ENCODE measurements at places on chromosomes 11 and 22. TPM values are rescaled to one million over a fixed set of nuclear protein-coding genes. Genes with fewer than 3 reads are reported as not detected.

DNA sequence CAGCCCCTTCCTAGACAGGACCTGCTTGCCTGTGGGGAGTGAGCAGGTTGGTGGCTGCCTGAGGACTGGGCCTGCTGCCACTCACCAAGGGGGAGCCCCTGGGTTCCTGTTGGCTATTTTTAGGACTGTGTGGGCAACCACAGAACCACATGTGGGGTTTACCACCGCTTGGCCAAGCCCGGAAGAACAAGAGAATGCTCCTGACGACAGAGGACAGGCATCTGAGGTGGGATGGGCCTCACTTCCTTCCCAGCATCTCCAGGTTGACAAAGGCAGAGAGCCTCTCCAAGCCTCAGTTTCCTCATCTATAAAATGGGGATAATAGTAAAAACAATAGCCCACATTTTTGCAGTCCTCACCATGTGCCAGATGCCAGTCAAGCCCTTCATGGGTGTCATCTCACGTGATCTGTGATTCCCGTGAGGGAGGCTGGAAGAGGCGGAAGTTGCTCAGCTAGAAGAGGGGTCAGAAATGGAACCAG, 43.6 kb downstream of the LRRC32 start:
- DNase-seq, result no peak

GRCh38 chr11:40517122-40517521, 942.3 kb downstream of the LRRC4C start:
- DNase-seq, result no peak

GRCh38 chr22:48477031-48477721, 1350.5 kb downstream of the BRD1 start:
- DNase-seq, result no peak

DNA sequence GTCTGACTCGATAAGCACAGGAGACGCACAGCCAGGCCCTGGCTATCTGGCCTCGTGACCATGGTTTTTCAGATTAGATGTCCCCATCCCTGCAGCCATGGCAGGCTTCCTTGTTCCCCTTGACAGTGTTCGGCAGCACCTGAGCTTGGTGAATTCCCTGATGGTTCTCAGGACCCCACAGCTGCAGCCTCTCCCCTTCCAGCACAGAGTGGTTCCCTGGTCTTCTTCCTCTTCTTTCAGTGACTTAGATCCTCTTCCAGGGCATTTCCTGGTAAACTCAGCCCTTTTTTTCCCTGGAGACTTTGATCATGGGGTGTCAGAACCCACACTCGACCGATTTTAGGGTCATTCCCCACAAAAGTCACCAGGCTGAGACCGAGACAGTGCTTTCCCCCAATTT, 14.5 kb downstream of the GLB1L3 start:
- no peak for DNase-seq

GRCh38 chr11:57361926-57362325, 19.0 kb downstream of the PRG3 start:
- no peak for DNase-seq

GRCh38 chr11:28820296-28820989, 712.3 kb downstream of the METTL15 start:
- DNase-seq, result no peak

DNA sequence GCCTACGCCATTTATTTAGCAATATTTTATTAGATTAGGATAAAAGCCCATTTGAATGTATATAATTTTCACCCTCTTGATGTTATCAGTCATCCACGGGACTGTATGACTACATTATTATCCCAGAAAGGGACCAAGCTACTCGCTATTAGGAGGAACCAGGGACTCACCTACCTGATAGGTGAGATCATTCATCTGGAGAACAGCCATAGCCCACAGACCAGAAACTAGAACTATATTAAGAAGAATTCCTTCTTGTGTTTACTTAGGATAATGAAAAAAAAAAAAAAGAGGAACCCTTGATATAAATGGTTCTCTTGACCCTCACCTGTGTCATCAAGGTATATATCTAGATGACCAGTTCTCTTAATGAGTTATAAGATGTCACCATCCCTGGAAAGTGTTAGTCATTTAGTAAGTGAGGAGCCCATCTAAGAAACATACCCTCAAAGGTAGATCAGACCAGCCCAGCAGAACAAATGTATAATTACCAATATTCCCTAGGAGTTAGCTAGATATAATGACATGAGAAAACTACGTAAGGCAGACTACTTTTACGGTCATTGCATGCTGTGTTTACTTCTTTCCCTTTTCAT, 8.0 kb downstream of the SIK3 start:
- no peak for DNase-seq

DNA sequence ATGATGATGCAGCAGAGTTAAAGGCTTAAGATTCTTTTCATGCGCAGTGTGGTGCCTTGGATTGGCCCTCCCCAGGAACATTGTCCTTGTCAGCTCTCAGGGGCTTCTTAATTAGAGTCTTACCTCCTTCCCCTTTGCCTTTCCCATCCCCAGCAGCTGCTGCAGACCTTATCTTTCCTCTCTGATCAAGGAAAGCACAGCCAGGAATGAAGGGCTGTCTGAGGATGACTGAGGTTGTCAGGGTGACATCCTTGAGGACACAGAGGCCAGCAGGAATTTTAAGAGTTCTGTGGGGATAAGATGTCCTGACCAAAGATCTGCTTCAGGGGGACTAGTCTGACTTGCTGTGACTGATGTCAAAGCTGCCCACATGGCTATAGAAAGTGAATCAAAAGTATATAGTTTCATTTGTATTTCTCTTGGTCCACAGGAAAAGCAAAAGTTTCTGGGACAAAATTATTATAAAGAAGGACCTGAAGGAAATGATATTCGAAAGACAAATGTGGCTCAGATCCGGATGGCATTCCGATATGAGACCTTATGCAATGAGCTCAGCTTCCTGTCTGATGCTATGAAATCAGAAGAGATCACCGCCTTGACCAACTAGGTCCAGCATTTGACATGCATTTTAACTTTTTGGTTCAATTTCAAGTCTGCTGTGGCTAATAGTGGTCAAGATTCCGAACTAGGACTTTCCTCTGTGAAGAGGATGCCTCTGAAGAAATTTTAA, 35.5 kb downstream of the RNF141 start:
- DNase-seq, result no peak

DNA sequence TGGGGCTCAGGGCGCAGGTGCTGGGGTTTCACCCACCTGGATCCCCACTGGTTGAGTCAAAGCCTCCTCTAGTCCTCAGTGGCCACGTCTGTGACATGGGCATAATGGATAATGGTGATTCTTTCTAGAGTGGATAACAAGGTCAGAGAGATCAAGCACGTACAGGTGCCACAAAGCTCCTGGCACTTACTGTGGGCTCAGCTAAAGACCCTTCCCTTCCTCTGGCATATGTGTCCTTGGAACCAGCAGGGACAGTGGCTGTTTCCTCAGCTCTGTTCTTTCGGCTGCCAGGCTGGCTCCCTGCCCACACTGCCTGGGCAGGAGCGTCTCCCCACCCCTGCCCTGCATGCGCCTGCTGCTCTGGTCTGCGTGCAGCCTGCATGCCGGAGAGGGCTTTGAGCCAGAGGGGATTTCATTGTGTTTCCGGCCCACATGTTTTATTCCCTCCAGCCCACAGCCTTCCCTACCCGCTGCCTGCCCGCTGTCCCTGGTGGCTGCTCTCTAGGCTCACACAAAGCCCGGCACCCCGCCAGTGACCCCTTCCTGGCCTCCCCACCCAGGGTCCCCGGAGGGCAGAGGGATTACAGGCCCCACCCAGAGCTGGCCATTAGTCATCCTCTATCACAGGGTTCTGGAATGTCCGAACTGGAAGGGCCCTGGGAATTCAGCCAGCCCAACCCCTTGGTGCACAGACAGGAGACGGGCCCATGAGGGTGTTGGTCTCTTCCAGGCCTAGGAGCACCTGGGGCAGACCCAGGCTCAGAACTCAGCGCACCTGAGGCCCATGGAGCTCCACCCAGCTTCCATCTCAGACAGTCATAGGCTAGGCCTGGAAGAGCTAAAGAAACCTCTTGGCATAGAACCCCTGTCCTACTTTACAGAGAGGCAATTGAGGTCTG, 55.3 kb upstream of the GCAT start:
- DNase-seq, result peak; percentile 30

- DNase-seq, result no peak
Observed at GRCh38 chr11:115087791-115088190, 409.5 kb downstream of the NXPE2 start.

DNA sequence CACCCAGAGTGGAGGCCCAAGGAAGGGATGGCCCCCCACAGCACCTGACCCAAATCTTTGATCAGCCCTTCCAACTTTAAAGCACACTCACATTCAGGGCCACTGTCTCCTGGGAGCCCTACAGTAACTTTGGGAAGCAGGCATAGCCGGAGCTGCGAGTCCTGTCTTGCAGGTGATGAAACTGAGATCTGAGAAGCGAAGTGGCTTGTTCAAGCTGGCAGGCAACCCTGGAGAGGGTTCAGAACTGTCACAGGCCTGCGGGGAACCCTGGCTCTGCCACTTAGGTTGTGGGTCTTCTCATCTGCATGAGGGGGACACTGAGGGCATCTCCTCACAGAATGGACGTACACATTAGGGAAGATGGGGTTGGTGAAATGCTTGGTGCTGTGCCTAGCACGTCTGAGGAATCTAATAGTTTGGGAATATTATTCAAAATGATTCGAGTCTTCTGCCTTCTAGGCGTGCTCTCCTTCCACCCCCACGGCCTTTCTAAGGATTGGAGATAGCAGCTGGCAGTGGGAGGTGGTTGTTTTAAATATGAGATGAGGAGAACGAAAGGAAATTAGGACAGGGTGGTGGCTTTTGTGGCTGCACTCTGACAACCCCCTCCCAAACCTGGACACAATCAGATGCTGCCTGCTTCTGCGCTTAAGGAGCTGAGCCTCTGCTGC, 18.8 kb upstream of the SUN2 start:
- no peak for DNase-seq

DNA sequence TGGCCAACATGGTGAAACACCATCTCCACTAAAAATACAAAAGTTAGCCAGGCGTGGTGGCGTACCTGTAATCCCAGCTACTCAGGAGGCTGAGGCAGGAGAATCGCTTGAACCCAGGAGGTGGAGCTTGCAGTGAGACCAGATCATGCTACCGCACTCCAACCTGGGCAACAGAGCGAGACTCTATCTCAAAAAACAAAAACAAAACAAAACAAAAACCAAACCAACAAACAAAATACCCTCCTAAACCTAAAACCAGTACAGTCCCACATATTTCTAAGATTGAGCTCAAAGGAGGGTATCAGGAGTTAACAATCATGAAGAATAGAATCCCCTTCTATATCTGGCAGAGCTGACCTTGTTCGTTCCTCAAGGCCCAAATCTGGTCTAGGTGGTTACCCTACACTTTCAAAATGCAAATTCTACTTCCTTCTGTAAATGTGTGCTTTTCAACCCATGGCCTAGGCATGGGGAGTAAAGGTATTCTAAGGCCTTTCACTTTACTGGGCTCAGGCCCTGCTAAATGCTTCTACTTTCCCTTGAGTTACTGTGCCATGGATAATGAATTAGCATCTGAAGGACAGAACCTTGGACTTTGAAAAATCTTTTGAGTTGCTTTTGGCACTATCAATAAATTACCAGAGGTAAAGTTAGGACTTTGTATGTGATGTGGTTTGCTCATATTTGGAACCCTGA, 10.4 kb upstream of the PPP2R1B start:
- DNase-seq, result no peak

DNA sequence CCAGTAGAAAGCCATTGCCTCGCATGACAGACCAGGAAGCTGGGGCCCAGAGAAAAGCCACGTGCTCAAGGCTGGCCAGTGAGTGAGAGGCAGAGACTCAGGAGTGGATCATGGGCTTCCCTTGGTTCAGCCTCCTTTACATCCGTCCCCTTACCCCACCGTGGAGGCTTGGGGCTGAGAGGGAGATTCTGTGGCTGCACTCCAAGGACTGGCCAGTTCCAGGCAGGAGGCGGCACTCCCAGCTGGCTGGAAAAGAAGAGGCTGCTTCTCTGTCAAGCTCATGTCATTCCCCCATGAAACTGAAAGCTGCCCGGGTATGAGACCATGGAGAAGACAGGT, 6.6 kb upstream of the ASCL2 start:
- no peak for DNase-seq

DNA sequence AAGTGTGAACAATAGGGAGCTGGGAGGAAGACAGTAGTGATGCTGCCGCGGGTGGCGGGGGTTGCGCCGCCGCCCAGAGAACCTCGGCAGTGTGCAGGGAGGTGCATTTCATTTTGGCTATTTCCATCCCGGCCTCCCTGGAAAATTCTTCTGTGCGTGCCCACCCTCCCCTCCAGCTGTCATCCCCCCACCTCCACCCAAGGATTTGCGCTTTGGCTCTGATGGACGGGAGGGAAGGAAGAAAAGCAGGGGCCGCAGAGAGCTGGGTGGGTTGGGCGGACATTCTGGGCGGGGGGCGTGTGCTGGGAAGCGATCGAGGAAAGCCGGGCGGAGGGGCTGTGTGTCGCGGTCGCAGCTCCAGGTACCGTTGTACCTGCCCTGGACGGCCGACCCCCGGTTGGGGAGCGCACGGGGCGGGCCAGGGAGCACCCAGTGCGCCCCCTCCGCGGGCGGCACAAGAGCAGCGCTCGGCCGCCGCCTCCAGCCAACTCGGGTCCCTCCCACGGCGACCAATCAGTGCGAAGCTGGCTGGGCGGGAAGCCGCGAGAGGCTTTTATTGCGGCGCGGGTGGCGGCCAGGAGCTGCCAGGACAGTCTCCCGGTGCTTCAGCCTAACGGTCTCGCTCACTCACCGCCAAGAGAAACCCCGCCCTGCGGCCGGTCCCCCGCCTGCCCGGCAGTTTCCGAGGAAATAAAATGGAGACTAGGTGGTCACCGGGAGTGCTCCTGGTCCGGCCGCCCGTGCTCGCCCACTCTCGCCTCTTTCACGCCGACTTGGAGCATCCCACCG, 1.6 kb downstream of the NCAM1 start:
- DNase-seq, result peak; percentile 67

GRCh38 chr22:39287076-39287725, 32.2 kb downstream of the RPL3 start:
- no peak for DNase-seq

- no peak for DNase-seq
Observed at GRCh38 chr11:82873919-82874333, 26.3 kb downstream of the PRCP start.

DNA sequence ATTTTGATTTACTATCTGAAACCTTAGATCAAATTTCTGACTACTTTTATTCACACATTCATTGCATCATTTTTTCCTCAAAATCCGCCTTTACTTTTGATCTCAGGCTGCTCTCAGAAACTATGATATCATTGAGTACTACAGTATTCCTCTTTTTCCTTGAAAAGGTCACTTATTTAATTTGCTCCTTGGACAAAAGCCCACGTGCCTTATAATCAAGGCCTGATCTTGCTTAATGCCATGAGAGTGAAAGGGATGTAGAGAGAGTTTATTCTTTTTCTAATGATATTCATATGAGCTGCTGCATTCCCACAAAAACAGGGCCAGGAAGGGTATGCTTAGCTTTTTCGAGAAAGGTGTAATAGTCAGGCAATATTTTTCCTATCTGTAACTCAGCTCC, 327.0 kb downstream of the ETS1 start:
- no peak for DNase-seq

- DNase-seq, result no peak
Observed at GRCh38 chr11:105148241-105148640, 8.7 kb upstream of the CARD18 start.

- DNase-seq, result no peak
Observed at GRCh38 chr11:68498321-68498720, 37.8 kb downstream of the PPP6R3 start.

Gene OR6T1
- total RNA-seq, result not detected

Gene TSSK2
- total RNA-seq, result not detected

Gene CDC42EP1
- total RNA-seq, result 22.6 TPM

Gene EHF
- not detected for total RNA-seq

Gene LRRC74B
- total RNA-seq, result not detected

Gene ACAD8
- 28.5 TPM for total RNA-seq

Gene KCNK4
- total RNA-seq, result not detected

Gene CHRNA10
- 3.0 TPM for total RNA-seq
